Body of pancreas (tissue), 4 donors: ENCODE measurements at places on chromosomes 1 and 21.

- DNase-seq = no peak
Measured at GRCh38 chr1:218479436-218480115, 134.4 kb downstream of the TGFB2 start.

DNA sequence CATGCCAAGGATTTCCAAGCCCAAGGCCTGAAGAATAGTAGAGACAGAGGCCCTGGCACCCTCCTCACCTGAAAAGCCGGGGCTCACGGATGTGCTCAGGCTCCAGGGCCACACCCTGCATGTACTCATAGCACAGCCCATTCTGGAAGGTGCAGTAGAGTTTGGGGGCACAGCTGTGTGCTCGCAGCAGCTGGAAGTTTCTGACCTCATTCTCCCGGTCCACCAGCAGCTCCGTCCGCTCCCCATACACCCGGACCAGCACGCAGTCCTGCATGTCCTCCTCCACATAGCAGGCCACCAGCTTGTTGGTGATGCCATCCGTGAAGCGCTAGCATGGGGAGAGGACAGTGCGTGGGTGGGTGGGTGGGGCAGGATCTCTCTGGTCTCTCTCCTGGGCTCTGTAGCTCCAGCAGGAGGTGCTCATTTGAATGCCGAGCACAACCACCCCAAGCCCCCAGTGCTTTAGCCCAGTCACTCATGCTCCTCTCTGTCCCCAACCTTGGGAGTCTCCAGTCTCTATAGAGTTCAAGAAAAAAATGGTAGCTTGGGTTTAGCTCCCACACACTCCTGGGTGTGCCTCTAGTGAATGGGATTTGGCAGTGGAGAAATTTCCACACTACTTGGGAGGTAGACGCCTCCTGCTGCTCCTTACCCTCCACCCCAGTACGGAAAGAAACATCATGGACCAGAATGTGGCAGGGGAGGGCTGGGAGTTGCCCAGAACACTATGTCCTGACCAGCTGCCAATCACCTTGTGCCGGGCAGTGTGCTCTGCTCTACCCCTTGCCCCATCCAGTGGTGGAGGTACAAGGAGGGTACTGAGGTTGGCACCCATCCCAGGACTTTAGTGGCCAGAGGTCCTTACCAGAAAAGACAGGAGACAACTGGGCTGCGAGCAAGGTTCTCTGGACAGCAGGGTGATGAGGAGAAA lies 1.9 kb downstream of the ETNK2 start:
- peak; percentile 45 for DNase-seq

- no peak for DNase-seq
Measured at GRCh38 chr21:14263879-14264278, 47.9 kb downstream of the RBM11 start.

DNA sequence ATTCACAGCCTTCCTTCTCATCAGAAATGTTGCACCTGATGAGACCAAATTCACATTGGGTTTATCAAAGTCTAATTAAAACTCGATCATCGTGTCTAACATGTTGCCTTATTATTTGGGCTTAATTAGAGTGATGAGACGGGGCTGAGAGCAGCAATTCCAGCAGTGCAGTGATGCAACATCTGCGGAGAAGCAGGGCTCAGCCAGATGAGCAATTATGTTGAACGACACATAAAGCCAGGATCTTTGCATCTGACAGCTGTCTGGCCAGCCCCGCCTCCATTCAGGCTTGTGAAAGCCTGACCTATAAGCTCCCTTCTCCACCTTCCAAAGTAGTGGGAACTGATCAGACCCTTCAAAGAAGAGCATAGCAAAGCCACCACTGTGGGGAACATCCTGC lies 109.8 kb downstream of the C1orf94 start:
- no peak for DNase-seq

DNA sequence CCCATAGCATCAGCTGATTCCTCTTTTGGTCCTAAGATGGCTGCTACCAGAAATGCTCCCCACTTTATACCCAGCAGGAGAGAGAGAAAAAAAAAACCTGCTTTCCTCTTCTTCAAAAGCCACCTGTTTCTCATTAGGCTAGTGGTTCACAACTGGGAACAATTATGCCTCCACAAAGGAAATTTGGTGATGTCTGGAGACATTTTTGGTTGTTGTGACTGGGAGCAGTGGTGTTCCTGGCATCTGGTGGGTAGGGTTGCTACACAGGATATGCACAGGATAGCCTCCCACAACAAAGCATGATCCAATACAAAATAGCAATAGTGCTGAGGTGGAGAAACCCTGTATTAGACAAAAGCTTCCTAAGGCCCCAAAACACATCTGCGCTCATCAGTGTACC lies 38.5 kb upstream of the SGIP1 start:
- DNase-seq = no peak

DNA sequence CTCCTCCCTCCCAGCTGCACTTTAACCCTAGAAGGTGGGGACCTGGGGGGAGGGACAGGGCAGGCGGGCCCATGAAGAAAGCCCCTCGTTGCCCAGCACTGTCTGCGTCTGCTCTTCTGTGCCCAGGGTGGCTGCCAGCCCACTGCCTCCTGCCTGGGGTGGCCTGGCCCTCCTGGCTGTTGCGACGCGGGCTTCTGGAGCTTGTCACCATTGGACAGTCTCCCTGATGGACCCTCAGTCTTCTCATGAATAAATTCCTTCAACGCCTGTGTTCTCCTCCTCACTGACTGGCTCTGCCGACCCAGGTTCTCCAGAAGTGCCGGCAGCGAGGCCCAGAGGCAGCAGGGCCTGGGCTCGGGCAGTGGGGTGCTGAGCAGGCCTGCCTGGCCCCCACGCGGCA lies 6.5 kb upstream of the HTR6 start:
- DNase-seq = no peak

- no peak for DNase-seq
Measured at GRCh38 chr1:8551613-8552489, 233.9 kb downstream of the SLC45A1 start.

DNA sequence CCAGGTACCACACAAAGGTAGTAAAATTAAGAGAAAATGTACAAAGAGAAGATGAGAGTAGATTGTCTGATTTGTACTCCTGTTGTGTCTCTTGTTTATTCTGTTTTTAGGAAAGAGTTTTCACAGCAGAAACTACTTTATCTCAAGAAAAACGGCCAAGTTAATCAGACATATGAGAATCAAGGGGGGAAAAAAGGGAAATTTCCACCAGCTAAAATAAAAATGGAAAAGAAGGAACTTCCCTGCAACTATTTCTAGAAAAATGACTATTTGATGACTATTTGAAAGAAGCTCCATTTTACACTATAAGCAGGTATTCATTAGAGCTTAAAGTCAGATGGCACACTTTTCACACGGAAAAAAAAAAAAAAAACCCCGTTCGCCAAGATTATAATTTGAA lies 56.5 kb downstream of the EPRS1 start:
- no peak for DNase-seq
